ENCODE measurements at places on chromosomes 1 and 21.

DNA sequence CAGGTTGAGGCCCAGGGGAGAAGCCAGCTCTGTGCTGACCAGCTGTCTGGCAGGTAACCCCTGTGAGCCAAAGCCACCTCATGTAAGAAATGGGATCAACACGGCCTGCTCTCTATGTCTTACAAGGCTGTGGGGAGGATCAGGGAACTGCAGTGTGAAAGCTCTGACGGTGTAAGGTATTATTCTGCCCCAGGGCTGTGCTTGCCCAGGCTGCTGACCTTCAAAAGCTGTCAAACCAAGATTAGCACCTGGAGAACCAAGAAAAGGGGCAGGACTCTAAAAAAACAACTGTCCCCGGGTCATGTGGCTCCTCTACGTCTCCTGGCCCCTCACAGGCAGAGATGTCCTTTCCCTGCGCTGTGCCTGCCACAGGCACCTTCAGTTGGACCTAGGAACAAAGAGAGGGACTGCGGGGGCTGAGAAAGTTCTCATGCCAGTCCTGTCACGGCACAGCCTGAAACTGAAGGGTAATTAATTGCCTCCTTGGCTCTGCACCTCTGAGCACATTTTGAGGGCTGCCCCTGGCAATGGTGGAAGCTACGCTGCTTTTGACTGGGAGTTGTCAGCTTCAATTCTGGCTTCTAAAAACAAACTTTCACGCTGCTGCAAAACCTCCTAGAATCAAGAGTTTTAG, 77.6 kb downstream of the PGBD5 start:
- DNase-seq: no peak

- peak; percentile 49 for DNase-seq
These were observed 119.6 kb upstream of the ERRFI1 start for GRCh38 chr1:8145545-8146202.

DNA sequence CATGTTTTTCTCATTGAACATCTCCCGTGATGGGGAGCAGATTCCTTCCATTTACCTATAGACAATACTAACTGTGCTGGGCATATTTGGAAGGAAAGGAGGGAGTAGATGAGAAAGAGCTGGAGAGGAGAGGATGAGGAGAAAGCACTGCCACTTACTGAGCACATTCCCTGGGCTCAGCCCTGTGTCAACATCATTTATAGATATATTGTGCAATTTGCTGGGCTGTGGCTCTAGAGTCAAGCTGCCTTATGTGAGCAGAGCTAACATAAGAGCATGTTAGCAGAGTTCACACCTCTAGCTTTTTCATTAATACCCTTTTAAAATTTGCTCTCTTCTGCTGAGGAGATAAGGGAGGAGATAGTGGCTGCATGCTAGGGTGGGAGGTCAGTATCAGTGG, 22.3 kb upstream of the CD53 start:
- DNase-seq: no peak

DNA sequence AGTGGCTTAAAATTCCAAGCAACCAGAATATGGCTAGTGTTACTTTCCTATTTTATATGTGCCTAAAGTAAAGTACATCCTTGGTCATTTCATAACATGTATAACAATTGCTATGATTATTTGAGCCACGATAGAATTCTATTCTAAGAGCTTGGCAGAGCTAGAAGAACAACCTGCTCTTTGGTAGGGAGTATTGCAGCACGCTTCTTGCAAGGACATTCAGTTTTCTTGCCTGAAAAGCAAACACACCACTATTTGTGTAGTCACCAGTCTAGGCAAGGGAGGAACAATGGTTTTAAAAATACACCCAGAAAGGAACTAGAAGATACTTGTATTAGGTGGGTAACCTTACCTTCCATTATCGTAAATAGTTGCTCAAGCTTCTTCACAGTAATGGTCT, 51.5 kb downstream of the CNST start:
- no peak for DNase-seq

DNA sequence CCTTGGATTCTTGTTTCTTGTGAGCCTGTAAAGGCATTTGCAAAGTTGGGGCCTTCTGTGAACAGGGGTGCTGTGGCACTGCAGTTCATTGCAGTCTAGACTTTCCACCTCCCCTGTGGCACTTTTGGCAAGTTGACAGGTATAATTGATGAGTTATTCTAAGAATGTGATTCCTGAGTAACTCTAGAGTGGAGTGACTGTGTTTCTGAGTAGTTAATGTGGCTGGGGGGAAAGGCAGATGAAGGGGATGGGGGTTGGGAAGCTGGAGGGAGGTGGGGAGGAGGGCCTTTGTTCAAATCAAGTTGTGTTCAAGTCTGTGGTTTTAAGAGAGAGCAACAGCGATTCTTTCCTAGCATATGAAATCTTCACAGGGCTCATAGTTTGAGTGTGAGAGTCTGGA, 32.9 kb downstream of the PBX1 start:
- DNase-seq: peak; percentile 94

DNA sequence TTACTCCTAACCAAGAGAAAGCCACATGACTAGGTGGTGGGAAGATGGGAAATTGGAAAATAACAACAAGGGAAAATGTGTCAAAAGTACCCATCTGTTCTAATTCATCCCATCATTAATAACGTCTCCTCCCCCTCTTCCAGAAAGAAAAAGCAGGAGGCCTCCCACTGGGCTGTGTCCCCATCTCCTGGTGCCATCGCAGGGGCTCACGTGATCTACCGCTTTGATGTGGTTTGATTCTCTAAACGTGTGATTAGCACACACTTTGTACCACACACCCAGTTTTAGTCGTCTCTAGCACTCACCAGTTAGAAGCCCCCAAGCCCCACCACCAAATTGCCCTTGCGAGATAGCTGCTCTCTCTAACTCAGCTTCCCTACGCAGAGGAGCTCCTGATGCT, 353.6 kb downstream of the RRAGC start:
- DNase-seq: no peak

GRCh38 chr21:14491269-14491681, 54.8 kb downstream of the SAMSN1 start:
- no peak for DNase-seq

- DNase-seq: no peak
These were observed 13.7 kb upstream of the VPS45 start for GRCh38 chr1:150053926-150054325.

- DNase-seq: peak; percentile 83
These were observed 67.9 kb downstream of the PHACTR4 start for GRCh38 chr1:28437264-28437923.

GRCh38 chr1:44549510-44549909, 124.8 kb downstream of the TMEM53 start:
- no peak for DNase-seq

DNA sequence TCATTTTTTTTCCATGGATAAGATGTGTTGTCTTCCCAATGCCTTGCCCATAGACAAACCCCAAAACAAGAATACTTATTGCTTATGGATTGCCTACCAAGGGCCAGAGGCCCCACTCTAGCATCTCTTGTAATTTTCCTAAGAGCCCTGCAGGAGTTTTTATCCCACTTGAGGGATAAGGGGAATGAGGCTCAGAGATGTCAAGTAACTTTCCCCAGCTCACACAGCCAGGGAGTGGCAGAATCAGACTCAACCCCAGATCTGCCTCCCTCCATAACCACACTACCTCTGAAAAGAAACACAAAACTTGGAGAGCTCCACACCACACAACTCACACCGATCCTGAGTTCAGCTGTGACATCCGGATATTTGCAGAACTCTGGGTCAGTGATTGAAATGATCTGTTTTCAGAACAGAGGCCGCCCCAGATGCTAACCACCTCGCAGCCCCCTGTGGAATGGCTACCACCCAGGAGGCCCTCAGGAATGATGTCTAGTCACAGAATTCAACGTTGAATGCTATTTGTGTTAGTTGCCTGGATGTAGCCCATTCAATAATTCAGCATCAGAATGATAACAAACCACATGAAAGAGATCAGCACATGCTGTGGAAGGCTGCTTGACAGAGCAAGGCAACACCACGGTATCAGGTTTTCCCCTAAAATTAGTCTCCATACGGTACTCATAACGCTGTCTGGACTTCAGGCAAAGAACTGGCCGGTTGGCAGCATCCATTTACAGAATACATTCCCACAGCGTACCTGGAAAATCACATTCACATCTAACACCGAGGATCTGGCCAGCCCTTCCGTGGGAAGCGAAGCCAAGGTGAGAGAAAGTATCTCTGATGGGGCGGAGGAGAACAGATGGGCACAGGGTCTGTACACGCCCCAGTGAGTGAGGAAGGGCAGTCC, 231.9 kb downstream of the TOMM20 start:
- peak; percentile 68 for DNase-seq

GRCh38 chr1:32873484-32873883, 2.8 kb upstream of the FNDC5 start:
- no peak for DNase-seq

GRCh38 chr1:151701515-151701914, 15.1 kb downstream of the CELF3 start:
- DNase-seq: no peak

DNA sequence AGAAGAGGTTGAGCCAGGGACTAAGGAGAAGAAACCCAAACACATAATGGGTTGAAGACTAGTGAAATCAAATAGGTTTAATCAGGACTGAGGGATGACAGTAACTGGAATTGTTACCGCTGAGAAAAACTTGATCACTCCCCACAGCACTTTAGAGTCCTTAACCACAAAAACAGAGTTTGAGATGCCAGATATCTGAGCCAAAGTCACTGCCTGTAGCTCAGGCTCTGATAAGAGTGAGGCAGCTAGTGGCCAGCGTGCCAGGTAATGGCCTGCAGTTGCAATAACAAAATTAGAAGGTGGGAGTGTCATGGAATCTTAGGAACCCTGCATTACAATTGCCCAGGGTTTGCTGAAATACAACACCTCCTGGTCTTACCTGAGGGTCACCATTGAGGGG, 48.0 kb downstream of the PRKAB2 start:
- no peak for DNase-seq

DNA sequence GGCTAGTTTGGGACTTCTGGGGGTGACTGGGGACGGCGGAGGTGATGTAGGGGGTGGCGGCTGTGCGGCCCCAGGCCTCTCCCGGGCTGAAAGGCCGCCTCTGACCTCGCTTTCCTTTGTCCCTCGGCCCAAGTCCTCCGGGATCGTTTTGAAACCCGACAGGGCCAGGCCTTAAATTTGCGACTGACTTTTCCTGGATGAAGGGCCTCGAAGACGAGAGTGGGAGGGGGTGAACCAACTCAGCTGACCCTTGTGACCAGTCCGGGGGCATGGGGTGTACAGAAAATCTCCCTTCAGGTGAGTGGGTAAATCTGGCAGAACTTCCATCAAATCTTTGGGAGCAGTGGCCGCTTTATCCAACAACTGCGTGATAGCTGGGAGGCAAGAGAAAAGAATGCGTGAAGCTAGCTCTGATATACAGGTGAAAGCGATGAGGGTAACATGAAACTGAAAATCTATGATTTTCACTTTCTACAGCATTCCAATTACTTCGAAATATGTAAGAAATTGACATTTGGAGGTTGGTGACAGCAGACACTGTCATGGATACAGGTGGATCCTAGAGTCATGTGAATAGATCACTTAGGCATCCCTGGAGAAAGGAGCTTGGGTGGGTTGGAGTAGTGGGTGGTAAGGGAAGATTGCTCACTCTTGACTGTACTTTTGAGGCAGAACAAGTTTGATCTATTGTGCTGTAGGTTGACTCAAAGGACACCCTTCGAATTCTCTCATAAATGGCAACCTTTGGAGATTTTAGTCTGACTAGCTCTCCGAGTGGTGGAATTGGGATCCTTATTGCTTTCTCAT, 885 bp downstream of the AHCYL1 start:
- no peak for DNase-seq

- DNase-seq: no peak
These were observed 51.1 kb downstream of the KCNK1 start for GRCh38 chr1:233664804-233665574.

DNA sequence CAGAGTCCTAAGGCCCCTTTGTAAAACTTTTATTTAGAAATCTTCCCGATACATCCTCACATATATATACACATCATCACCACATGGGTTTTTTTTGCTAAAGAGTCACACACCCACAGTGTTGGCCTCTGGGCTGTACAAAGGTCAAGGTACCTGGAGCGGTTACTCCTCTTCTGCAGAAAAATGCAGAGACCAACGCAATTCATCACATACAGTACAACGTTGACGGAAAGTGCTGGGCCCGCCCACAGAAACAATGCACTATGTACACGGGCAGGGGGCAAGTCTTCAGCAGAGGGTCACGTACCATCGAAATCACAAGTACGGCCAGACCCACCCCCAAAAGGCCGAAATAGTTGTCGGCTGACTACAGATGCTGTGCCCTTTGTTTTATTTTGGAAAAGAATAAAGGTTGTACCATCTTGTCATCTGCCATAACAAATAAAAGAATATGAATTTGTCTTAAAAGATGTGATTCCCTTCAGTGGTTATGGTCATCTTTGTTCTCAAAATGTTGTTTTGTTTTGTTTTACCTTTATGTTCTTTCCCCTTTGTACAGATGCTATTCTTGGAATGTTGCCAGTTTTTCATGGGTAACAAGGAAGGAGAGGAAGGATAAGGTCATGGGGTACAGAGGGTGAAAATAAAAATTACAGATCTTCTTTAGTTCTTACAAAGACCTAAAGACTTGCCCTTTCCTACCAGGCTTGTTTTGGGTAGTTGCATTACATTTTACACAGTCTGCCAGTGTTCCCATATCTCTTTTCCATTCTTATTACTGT, 15.6 kb downstream of the TAL1 start:
- no peak for DNase-seq

DNA sequence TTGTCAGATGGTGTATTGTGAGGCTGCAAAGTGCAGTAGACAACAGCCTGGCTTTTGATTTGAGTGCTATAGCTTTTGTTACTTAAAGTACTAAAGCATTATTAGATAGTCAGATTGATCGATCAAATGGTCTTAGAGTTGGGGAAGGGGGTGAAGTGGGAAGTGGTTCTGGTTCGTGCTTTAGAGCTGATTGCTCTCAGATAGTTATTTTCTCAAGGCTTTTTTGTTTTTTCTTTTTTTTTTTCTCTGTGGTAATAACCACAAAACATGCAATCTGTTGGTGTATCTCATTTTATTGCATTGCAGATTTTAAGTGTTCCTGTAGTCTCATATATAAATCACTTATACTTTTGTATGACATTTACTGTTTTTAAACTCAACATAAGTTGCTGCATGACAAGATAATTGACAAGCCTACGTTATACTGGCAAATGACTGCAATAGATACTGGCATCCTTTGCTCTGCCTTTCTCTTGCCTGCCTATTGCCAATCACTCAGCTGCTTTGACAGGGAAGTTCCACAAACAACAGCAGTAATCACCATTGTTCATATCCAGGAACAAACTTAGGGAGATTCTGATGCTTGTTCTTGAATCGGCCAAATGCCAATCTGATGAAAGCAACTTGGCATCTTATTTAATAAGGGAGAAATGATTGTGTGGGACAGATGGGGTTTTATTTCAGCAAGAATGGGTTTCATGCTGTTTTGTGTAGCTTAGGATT, 125.0 kb upstream of the B3GALT2 start:
- no peak for DNase-seq

DNA sequence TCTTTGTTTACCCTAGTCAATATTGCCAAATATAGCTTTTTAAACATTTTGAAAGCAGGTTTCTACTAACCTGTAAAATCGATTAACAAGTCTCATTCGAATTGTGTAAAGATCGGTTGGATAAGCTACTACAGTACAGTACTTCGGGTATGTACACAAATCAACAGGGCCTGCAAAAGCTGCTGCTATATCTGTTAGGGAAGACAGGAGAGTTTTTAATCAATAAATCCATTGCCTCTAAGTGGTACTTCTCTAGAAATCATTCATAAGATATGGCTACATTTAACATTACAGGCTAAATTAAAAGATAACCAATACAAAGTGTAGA, 34.8 kb upstream of the PSMG1 start:
- no peak for DNase-seq

GRCh38 chr21:45823100-45823681, 158.4 kb upstream of the COL6A1 start:
- no peak for DNase-seq

- DNase-seq: no peak
These were observed 89.9 kb downstream of the CD247 start for GRCh38 chr1:167428395-167428794.

Measured in fibroblast of skin of right biceps (primary cell).